Colonic mucosa (tissue), 4 donors: ENCODE measurements at places on chromosomes 5 and 9.

GRCh38 chr9:2469681-2470221 is 151.8 kb upstream of the VLDLR start:
- DNase-seq = peak; percentile 27

- no peak for DNase-seq
Observed at GRCh38 chr9:101902051-101902450, 163.6 kb upstream of the GRIN3A start.

DNA sequence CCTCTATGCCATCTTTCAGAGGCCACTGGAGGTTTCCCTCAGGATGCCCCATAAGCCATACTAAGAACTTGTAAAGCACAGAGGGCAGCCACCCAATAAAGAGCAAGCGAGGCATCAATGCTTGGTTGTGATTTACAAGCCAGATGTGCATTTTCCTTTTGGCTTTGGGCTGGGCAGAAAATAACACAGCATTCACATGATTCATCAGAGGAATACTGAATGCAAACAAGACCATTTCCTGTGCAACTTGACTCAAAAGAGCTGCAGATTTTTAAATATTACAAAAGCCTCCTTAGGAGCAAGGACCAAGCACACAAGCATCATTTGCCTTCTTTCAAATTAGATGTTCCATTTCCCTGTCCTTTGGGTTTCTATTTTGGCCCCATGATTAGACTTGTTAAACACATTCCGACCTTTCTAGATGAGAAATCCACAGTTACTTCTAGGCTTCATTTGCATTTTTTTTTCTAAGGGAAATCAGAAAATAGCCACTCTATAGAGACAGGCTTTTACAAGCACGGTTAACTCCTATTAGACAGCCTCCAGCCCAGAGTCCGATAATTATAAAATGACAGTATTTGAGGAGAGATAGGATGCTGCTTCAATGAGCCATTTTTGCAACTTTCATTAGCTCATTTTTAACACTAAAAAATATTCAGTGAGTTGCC is 207.8 kb downstream of the SEMA5A start:
- no peak for DNase-seq

GRCh38 chr5:59151162-59151889 is 568.5 kb downstream of the RAB3C start:
- DNase-seq = no peak

DNA sequence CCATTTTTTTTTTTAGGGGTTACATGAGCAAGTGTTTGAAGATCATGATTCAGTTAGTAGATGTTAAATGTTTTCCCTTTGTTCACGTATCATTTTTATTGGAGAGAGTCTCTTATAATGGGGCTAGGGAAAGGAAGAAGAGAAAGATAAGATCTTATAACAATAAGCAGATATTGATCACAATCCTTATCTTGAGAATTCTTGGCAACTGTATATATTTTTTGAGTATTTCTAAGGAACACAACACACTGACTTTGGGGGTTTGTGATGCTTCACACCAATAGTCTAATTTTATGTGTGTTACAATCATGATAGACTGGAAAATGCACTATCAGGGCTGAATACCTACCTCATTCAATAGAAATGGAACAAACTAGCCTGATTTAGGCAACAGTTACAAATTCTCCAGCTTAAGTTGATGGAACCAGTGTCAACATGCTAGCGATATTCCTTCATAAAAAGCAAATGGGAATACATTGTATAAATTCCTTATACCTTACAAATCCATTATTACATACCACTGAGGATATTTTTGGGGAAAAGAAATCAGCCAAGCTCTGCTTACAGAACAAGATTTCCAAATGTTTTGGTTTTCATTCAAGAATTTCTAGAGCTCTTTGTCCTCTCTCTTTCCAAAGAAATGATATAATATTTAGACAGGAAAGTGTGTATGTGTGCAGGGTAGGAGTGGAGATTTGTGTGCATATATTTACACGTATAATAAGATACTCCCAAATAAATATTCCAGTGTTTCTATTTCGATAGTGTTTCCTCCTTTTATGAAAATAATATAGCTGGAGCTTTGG is 41.5 kb downstream of the SVEP1 start:
- DNase-seq = no peak

- no peak for DNase-seq
Observed at GRCh38 chr5:159244163-159244562, 18.9 kb upstream of the UBLCP1 start.

GRCh38 chr9:111078391-111079038 is 40.2 kb upstream of the LPAR1 start:
- DNase-seq = no peak

GRCh38 chr5:149418910-149419531 is 39.9 kb upstream of the IL17B start:
- DNase-seq = no peak

- DNase-seq = peak; percentile 36
Observed at GRCh38 chr9:99822806-99823591, 1.3 kb downstream of the NR4A3 start.

GRCh38 chr9:80789831-80790230 is 899.5 kb downstream of the TLE1 start:
- no peak for DNase-seq

DNA sequence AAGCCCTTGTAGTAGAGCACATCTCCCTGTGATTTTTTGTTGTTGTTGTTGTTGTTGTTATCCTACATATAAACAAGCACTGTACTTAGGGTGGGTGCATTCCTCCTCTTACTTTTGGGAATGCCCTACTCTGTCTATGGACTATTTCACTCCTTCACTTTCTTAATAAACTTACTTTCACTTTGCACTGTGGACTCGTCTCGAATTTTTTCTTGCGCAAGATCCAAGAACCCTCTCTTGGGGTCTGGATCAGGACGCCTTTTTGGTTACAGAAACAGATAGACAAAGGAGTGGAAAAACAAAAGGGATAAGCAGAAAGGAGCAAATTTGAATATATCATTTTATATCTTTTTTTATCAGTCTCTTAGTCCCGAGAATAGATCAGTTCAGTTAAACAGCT is 14.4 kb upstream of the PAIP1 start:
- DNase-seq = no peak

DNA sequence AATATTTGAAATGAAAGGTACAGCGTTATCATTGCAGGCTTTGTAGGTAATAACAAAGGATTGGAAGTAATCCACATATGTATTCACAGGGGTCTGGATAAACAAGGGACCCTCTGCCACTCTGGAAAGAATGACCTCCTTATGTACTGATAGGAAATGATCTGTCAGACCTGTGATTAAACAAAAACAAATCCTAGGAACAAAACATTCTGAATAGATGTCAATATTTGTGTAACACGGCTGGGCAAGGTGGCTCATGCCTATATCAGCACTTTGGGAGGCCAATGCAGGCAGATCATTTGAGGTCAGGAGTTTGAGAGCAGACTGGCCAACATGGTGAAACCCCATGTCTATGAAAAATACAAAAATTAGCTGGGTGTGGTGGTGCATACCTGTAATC is 42.3 kb downstream of the NSUN2 start:
- DNase-seq = no peak

- DNase-seq = no peak
Observed at GRCh38 chr9:127211983-127212382, 52.6 kb upstream of the GARNL3 start.

DNA sequence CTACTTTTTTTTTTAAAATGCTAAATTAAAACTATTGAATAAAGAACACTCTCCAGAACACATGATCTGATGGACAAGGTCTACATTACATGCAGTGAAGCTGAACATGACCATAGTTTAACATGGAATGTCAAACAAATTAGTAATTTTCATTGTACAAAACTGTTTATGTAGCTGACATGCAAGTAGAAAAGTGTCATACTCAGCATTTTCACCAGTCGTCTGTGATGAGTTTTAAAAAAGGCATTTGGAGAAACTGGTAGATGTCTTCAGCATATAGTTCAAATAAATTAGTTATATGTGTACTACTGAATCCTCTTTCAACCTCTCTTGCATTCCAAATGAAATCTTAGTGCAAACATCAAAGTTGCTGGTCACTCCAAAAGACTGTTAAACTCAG is 301.9 kb downstream of the FER start:
- DNase-seq = no peak

DNA sequence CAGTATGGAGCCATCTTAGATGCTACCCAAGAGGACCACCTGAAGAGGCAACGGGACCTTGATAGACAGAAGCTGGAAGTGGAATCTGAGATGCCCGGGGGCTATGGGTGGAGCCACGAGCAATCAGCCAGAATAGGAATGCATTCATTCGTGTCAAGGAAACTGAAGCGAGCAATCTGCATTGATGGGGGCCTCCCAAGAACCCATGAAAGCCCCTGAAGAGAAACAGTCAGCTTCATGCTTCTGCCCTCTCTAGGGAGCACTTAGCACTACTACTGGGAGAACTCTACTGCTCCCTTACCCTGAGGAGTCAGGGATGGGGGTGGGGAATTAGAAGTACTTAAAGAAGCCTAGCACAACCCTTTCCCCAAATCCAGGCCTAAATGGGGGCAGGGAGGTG is 51.9 kb upstream of the TCERG1 start:
- DNase-seq = no peak

- DNase-seq = no peak
Observed at GRCh38 chr5:88729829-88730182, 153.2 kb downstream of the MEF2C start.

DNA sequence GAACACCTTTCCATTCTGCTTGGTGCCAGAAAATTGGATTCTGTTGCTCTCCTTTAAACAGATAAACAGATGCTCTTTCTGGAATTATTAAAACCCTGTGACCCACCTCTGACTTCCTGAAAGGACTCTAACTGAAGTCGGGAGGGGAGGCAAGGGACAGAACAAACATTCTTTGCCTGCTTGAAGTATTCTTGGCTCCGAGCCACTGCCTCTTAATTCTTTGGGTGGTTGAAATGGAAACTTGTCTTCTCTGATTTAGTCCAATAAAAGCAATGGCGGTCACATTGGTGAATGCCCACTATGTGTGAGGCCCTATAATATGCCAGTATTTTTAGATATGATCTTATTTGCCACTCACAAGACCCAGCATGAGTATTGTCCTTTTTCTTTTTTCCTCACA is 236.8 kb downstream of the SLIT3 start:
- no peak for DNase-seq

DNA sequence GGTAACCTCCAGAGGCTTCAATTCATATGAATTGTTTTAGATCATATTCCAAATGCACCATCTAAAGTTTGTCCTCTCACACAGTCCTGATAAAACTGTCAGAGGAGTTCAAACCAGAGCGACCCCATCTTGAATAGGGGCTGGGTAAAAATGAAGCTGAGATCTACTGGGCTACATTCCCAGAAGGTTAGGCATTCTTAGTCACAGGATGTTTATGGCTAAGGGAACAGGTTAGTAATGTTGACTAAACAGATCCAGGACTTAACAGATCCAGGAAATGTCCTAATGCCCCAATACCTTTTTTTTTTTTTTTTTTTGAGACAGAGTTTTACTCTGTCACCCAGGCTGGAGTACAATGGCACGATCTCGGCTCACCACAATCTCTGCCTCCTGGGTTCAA is 192.6 kb upstream of the PRDM9 start:
- no peak for DNase-seq

GRCh38 chr9:33620738-33621439 is 96.8 kb downstream of the ANKRD18B start:
- no peak for DNase-seq

DNA sequence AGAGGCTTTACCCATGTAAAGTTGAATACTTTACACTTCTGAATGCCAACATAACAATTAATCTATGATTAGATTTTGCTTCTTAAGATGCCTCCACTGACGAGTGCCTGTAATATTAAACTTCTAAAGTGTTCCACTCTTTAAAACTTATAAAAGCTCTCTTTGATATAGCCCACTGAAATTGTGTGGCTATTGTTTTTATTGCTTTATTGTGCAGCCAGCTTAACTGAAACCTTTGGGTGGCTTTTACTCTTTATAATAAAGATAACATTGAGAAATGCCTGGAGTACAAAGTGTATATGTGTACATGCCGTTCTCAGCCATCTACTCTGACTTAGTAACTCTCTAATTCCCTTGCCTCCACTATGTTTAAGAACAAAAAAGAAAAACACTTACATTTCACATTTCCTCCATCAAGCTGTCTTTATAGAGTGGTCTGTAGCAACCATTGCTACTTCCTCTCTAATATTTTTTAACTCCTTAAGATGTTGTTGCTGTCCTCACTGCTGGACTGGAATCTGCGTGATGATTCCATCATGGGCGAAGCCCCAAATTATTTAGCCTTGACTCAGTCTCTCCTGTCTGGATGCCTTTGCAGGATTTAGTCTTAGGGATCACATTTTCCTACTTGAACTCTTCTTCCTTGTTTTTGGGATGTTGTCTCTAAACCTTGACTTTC is 9.1 kb downstream of the PIK3R1 start:
- DNase-seq = no peak

DNA sequence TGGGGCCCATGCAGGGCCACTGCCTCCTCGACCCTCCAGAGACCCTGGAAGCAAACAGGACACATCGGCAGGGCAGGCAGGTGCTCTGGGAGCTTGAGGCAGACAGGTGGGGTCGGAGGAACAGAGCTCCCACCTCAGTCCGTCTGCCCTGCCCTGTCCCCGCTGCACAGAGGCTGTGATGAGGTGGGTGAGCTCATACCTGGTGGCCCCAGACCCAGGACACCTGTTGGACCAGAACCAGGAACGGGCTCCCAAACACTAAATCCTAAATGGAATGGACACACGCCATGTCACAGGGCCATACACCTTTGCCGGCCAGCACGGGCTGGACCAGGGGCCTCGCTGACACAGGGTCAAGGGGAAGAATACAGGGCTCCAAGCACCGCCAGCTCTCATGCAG is 5.5 kb downstream of the SOHLH1 start:
- DNase-seq = no peak

DNA sequence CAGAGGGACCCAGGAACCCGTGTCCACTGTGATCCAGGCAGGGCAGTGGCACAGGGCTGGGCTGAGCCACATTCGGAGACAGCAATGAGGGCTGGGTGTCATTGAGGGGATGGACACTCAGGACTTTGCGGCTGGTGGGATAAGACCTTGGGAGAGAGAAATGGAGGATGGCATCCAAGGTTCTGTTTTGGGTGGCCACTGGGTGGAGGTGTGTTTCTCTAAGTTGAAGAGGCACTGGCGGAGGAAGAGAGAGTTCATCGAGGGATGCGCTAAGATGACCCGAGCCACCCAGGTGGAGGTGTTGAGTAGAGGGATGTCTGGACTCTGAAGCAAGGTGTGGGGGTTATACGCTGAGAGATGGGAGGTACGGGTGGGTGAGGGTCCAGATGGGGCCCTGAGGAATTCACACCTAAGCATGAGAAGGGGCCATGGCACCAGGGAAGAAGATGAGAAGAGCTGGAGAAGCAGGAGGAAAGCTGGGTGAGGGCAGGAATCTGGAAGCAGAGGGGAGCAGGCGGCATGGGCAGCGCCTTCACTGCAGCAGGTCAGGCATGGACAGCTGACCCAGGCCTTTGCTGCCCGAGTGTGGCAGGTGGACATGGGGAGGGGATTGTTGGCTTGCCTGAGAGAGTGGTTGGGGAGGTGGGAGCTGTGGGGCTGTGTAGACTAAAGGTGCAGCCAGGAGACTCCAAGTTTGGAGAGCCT is 2.5 kb upstream of the SLC25A48 start:
- no peak for DNase-seq
